ENCODE measurements at places on chromosomes 3 and 15.

- peak; percentile 32 for DNase-seq
Measured at GRCh38 chr3:31629054-31629453, 96.3 kb downstream of the STT3B start.

DNA sequence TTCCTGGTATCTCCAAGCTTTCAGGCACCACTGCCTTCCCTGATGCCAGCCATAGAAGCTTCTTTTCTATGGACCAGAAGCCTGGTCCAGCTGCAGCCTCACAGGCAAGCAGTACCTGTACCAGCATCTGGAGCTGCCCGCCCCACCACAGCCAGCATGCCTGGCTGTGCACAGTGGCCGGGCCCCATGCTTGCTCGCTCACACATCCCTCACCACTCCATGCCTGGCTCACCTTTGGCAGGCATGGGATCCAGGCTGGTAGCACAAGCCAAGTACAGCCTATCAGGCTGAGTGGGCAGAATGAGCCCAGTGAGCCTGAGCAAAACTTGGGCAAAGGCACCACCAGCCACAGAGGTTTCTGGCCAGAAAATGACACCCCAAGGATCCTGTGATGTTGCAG lies 93.4 kb downstream of the TPRA1 start:
- DNase-seq = no peak

DNA sequence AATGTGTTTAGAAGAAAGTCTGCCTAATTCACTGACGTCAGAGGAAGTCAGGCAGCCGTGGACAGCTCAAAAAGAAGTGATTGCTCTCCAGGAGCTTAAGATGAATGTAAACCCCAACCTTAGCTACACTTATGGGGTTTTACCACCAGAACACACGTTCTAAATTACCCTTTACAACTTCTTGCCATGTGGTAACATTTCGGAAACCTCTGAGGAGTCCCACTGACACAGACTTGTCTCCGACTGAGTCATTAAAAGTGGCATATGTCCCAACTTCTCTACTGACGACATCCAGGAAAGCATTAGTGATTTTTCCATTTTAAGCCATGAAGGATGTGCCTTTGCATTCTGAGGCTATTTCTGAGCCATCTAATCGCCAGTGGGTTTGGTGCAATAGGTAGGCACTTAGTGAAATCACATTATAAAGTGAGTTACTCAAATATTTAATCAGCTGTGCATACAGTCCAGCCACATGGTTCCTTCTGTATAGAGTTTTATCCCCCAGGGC lies 32.4 kb downstream of the C2CD4A start:
- DNase-seq = no peak

DNA sequence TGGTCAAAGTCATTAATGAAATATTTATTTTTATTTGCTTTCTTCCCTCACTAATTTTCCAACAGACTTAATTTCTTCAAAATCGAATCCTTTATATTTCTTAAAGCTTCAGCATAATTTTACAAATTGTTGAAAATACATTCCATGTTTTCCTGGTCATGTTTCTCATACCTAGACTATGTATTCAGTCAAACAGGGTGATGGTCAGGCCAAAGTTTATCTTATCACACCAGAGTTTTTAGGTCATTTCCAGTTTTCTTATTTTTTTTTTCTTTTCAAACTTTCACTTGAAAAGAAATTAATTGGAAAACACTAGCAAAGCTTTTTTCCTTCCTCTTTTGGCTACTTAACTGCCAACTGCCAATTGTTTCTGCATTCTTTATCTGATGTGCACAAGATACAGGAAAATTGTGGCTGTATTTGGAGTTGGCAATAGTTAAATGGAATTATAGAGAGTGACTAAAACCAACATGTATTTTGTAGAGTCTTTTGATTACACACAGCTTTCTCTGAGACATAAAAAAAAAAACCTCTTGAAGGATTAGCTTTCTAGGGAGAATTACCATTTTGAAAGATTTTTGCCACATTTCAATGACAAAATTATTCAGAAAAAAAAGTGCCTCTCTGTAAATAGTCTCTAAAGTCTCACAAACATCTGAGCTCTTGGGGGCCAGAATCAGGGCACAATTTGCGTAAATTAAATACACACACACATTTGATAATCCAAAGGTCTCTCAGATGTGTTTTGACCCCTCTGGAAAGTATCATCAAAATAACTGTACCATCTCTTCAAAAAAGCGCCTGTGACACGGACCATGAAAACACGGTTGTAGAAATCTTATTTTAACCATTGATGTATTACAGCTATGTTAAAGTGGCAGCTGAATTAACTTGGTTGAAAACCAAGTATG lies 603.2 kb upstream of the KCNMB2 start:
- peak; percentile 72 for DNase-seq

DNA sequence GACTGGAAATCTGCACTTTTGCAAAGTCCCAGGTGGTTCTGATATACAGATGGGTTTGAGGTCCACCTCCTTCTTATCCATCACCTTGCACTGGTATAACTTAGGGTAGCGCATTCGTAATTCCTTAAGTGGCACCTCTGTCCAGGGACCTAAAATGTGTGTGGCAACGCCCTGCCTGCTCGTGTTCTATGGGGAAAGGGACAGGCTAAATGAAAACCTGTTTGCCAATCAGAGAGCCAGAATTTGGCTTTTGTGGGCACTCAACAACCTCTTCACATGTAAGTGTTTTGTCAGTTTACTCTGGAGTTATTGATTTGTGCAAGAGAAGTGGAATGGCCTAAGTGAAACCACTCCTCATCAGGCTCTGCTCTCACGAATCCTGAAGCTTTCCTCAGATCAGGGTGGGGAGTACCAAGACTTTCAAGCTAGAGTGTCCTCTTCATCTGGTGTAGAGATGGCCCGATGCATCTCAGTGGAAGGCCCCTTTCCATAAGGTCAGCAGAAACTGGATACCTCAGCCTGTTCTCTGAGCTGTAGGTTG lies 138.3 kb downstream of the ALDH1A2 start:
- no peak for DNase-seq

DNA sequence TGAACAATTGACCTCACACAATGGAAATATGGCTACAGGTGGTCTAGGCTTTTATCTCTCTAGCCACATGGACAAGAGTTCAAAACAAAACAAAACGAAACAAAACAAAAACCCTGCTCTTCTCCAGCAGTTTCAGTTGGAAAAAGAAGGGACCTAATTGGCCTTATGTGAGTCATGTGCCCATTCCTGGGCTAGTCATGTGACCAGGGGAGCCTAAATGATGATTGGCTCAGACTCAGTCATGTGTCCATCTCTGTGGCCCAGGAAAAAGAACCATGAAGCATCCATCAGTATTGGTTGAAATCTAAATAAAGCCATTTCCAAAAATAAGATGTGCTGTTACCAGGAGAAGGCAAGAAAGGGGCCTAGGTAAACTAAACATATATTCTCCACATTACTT lies 96.8 kb downstream of the ANXA2 start:
- no peak for DNase-seq

DNA sequence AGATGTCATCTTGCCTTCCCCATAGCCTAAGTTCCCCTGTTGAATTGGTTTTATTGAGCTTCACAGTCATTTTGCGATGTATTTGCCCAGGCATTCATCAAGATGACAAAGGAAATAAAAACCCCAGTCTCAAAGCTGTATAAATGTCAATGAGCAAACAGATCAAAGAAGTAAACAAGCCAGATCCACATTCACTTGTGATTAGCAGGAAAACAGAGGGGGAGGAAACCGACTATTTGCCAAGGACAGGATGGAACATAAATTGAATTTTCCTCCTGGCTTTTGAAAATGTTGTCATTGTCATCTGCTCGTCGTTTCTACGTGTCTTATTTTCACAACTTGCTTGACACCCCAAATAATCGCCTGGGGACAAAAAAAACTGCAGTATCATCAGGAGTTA lies 83.5 kb downstream of the SV2B start:
- no peak for DNase-seq

- no peak for DNase-seq
Measured at GRCh38 chr3:21847005-21847404, 96.0 kb upstream of the ZNF385D start.

GRCh38 chr3:101464235-101464634 lies 48.8 kb downstream of the SENP7 start:
- DNase-seq = no peak

GRCh38 chr15:83602021-83602420 lies 51.9 kb upstream of the ADAMTSL3 start:
- DNase-seq = no peak

GRCh38 chr3:195421400-195421799 lies 21.4 kb downstream of the ACAP2 start:
- no peak for DNase-seq

DNA sequence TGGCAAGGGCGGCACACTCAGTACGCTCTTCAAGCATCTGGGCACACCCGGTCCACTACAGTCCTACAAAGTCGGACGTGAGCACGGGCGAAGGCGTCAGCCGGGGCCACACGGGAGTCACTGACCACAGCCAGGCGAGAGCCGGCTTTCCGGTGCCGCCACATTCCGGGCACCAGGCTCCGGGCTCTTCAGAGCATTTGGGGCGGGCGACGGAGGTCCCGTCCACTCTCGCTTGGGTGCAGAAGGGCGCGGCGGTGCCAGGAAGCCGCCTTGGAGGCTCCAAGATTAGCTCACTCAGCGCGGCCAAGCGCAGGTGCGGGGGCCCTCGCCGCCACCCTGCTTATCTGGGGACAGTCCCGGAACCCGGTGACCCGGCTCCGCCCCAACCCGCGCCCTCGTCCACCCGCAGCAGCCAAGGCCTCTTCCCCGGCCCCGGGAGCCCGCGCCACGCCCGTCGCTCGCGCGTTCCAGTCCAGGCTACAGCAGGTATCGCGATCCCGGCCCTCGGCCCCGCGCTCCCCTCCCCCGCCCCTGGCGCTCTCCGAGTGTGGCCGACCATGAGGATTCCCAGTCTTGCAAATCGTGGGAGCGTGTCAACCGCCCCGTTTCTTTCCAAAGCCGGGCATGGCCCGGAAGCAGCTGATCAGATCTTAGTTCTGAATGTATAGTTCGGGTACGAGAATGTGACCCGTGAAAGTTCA lies at the start of gene ADPRH:
Gene ADPRH (plus strand): TSS at position 127 of the 701 bp plus-strand sequence. CDS start 2,678 bp downstream, outside the sequence.
- peak; percentile 68 for DNase-seq

Data from hematopoietic multipotent progenitor cell treated with erythropoietin and hydrocortisone succinate and interleukin-3 and kit ligand, for 6 days (in vitro differentiated cells).